ENCODE measurements at places on chromosomes 5 and 9.

GRCh38 chr5:135395866-135396265, 3.2 kb downstream of the MACROH2A1 start:
- DNase-seq, result no peak

- no peak for DNase-seq
These were observed 71.4 kb downstream of the DAPK1 start for GRCh38 chr9:87569008-87569509.

DNA sequence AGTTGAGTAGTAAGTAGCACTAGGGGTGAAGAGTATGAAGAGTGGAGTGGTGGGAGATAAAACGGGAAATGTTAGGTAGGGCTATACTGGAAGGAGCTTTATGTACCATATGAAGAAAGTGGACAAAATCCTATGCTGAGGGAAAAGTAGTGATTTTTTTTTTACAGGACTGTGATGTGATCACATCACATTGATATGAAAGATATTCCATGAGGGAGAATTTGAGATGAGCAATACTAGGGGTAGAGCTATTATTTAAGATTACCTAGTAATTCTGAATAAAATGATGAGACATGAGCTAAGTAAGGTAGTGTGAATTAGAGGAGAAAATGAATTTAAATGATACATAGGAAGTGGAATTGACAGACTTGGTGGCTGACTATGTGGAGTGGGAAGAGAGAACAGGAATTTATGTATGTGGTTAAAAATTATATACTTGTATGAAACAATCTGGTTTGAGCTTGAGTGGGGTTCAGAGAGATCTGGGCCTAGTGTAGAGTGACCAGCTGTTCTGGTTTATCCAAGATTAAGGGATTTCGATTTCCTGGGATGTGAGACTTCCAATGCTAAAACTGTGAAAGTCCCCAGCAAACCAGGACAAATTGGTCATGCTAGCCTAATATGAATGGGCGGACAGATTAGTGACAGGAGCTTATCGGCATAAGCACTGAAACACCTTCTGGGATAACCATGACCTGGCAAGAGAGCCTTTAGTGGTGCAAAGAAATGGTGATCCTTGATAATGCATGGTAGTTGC, 29.3 kb upstream of the STOM start:
- no peak for DNase-seq

DNA sequence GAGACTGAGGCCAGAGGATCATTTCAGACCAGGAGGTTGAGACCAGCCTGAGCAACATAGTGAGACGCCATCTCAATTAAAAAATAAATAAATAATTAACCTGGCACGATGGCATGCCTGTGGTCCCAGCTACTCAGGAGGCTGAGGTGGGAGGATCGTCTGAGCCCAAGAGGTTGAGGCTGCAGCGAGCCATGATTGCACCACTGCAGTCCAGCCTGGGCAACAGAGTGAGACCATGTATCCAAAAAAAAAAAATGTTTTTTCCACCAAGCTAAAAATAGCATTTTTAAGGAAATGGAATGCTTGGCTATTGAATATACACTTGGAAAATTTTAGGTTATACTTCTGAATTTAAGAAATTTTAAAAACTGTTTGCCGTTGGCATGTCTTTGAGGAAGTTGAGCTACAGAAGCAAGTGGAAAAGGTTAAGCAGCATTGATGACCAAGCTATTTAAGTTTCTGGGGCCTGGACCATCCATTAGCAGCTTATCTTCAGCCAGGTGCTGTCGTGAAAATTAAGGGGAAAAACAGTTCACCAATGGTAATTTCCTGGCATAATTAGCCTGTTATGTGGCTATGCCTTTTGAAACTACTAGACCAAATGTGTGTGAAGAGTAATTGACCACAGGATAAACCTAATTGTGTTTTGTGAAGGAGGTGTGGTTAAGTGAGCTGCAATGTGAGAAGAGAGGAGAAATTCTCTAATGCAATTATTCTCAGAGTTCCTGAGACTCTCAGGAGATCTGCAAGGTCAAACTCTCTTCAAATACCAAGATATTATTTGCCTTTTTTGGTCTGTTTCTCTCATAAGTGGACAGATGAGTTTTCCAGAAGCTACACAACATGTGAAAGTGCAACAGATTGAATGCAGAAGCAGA, 21.0 kb downstream of the F2R start:
- DNase-seq, result no peak

DNA sequence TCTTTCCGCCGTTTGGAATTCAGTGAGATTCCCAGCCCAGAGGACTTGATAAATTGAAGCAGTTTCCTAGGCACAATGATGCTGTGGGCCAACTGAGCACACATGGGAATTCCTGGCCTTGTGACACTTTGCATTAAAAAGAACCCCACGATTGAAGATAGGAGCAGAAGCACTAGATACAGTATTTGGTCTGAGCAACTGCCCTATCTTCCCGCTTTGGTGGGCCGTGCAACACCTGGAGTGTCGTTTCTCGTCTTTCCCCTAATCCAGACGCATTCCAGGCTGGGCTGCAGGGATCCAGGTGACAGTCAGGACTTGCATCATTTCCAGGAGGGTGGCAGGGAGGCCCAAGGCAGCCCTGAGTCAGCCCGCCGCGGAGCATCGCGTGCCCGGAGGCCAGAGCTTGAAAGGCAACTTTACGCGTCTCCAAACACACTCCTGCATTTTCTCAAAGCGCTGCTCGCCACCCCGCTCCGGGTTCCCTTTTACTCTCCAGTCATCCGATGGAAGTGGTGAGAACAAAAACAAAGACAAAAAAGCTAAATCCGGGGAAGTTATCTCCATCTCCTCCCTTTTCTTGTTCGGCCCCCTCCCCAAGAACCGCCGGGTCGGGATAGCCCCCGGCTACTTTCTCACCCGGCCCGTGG, 753 bp upstream of the STC2 start:
- DNase-seq, result no peak
